ENCODE measurements at places on chromosomes 4 and X. TPM values are rescaled to one million over a fixed set of nuclear protein-coding genes. Genes with fewer than 3 reads are reported as not detected.
A peak's percentile ranks its signal among the peaks of the same experiment; 100 is the strongest.

GRCh38 chr4:6779667-6780565 lies 2.6 kb upstream of the KIAA0232 start:
- DNase-seq = peak; percentile 14

GRCh38 chr4:5705647-5706320 lies 2.6 kb downstream of the EVC2 start:
- DNase-seq = no peak

Gene SSX2
- total RNA-seq = not detected

Gene DCAF8L2
- total RNA-seq = not detected

Gene EPGN
- total RNA-seq = not detected
